T-helper 17 cell (primary cell): ENCODE measurements at places on chromosomes 2 and 18.

GRCh38 chr2:122704109-122704563, 948.7 kb downstream of the TSN start:
- H3K27me3 ChIP-seq = no peaks in the 10 kb centered on the region
- no peak overlapping the region for H3K27ac ChIP-seq
- no peaks in the 10 kb centered on the region for H3K4me1 ChIP-seq
- H3K36me3 ChIP-seq = no peaks in the 10 kb centered on the region

DNA sequence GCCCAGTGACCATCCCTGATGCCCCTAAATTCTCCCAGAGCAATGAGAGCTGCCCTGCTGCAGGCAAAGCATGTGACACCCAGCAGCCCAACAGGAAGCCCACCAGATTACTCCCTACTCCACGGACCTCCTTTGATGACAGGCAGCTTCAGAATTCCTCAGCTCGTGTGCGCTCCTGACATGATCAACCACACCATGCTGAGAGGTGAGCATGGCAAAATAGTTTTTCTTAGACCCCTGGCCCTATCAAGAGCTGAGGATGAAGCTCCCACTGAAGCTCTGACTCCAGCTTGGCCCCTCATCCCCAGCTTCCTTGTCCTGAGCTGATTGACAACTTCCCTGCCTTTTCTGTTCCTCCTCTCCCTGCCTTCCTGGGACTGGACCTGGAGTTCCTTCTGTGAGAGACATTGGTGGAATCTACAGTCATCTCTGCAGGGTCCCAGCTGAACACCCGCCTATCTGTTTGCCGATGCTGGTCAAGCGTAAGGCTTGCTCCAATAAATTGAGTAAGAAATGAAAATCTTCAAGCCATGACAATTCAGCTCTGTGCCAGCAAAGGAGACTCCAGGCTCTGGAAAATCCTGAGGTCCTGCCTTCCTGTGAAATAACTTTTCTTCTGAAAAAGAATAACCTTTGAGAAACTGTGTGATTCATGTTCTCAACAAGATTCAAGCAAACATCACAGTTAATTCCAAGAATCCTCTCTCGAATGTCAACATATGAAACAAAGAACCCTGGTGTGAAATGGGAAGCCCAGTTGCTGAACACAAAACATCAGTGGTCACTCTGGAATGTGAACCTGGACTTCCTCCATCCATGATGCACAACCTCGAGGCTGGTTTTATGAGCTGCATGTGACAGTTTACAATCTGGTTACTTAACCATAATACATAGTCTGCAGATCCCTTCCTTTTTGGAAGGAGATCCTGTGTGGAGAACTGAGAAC, 201.1 kb downstream of the SPP2 start:
- H3K27me3 ChIP-seq = peaks cover 7% of the 10 kb centered on the region
- H3K36me3 ChIP-seq = no peaks in the 10 kb centered on the region
- DNase-seq = no peak
- H3K27ac ChIP-seq = no peak overlapping the region
- no peak overlapping the region for H3K4me3 ChIP-seq

GRCh38 chr2:158319269-158319668, 137.3 kb downstream of the CCDC148 start:
- no peak for DNase-seq
- no peaks in the 10 kb centered on the region for H3K27me3 ChIP-seq
- H3K36me3 ChIP-seq = no peaks in the 10 kb centered on the region
- H3K4me3 ChIP-seq = no peak overlapping the region

- DNase-seq = no peak
- no peak overlapping the region for H3K27ac ChIP-seq
- H3K4me1 ChIP-seq = peaks cover 2% of the 10 kb centered on the region
- H3K27me3 ChIP-seq = peaks cover 9% of the 10 kb centered on the region
- H3K4me3 ChIP-seq = no peak overlapping the region
- H3K36me3 ChIP-seq = no peaks in the 10 kb centered on the region
Measured at GRCh38 chr2:120914839-120915521, 179.3 kb downstream of the GLI2 start.

DNA sequence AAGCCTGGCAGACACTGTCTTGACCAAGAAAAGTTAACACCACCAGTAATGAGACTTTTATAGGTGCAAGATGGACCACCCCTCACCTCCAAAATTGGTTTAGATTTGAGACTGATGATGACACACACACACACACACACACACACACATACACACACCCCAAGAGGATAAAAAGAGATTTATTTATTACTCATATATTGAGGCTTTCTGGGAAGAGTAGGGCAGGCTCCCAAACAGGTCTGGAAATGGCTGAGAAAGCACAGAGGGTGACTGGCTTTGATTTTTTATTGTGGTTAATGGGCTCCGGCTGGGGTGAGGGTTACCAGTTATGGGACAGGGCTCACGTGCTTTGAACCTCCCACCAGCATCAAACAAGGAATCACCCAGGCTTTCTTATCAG, 54.2 kb upstream of the ADAM23 start:
- H3K27ac ChIP-seq = no peak overlapping the region
- H3K36me3 ChIP-seq = no peaks in the 10 kb centered on the region
- H3K4me3 ChIP-seq = no peak overlapping the region
- DNase-seq = no peak
- H3K4me1 ChIP-seq = no peaks in the 10 kb centered on the region

- H3K27me3 ChIP-seq = no peaks in the 10 kb centered on the region
- H3K4me1 ChIP-seq = peaks cover 41% of the 10 kb centered on the region
- H3K36me3 ChIP-seq = peaks cover 14% of the 10 kb centered on the region
Measured at GRCh38 chr2:73832930-73833329, 4.2 kb downstream of the STAMBP start.
